Esophagus mucosa (tissue), 1 donor: ENCODE measurements at places on chromosomes 2 and 18. TPM values are rescaled to one million over a fixed set of nuclear protein-coding genes. Genes with fewer than 3 reads are reported as not detected.

DNA sequence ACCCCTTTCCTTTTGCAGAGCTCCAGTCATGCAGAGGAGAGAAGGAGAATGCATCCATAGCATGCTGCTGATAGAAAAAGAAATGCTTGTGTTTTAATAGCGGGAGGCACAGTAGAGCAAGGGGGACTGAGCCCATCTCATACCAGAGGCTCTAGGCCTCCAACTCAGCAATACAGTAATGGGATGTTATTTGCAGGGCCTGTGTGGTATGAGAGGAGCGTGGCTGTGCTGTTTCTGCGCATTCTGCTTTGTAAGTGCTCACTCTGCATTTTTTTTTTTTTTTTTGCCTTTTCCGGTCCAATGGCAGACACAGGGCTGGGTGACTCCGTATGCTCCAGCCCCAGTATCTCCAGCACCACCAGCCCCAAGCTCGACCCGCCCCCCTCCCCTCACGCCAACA is 200.0 kb downstream of the GBX2 start:
- ATAC-seq: no peak

- ATAC-seq: peak; percentile 49
Measured at GRCh38 chr2:241217320-241218031, 29.0 kb downstream of the ANO7 start.

Gene IRS1
- 13.9 TPM for total RNA-seq

- no peak for ATAC-seq
Measured at GRCh38 chr2:157787364-157787938, 88.7 kb downstream of the ACVR1 start.

DNA sequence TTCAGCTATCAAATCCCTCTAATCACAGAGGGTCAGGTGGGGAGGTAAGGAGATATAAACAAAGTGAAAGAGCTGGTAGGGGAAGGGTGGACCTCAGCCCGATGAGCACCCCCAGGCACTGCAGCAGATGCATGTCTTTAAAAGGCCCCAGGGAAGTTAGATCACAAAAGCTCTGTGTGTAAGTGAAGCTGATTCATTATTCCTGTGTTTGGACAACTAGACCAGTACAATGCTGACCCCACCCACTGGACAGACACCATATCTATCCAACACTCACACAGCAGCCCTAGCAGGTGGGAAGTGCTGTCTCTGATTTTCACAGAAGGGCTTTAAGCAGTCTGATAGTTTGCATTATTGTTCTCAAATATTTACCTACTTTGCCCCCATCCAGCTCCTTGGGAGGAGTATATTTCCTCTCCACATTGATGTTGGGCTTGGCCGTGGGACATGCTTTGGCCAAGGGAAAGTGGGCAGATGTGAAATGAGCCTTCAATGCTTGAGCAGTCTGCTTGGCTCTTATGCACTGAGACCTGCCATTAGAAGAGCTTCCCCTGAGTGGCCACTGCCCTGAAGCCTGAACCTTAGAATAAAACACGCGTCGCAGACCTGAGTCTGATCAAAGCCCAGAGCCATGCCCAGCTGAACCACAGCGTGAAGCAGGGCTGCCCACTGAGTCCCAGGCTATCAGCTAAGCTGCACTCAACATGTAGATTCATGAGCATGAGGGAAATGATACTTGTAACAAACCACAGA is 111.4 kb downstream of the COPS8 start:
- no peak for ATAC-seq

Gene CXCR1
- 0.72 TPM for total RNA-seq

Gene OXER1
- 0.40 TPM for total RNA-seq

- ATAC-seq: no peak
Measured at GRCh38 chr2:26653207-26654060, 12.3 kb upstream of the CIB4 start.

Gene G6PC2
- not detected for total RNA-seq

DNA sequence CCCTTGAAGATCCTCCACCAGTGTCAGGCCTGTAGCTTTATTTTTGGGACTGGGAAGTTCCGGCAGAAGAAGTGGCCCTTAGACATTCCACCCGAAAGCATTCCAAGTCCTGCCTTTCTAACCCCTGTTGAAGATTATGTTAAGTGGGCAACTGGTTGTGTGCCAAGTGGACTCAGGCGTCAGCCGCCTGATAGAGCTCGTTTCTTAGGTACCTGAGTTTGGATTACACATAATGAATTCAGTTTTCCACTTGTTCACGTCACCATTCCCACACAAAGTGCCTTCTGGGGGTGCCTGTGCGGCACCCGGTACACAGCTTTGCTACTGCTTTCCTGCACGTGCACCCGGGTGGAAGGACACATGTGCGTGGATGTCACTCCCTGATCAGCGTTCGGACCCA is 156.5 kb downstream of the PTGR3 start:
- no peak for ATAC-seq

DNA sequence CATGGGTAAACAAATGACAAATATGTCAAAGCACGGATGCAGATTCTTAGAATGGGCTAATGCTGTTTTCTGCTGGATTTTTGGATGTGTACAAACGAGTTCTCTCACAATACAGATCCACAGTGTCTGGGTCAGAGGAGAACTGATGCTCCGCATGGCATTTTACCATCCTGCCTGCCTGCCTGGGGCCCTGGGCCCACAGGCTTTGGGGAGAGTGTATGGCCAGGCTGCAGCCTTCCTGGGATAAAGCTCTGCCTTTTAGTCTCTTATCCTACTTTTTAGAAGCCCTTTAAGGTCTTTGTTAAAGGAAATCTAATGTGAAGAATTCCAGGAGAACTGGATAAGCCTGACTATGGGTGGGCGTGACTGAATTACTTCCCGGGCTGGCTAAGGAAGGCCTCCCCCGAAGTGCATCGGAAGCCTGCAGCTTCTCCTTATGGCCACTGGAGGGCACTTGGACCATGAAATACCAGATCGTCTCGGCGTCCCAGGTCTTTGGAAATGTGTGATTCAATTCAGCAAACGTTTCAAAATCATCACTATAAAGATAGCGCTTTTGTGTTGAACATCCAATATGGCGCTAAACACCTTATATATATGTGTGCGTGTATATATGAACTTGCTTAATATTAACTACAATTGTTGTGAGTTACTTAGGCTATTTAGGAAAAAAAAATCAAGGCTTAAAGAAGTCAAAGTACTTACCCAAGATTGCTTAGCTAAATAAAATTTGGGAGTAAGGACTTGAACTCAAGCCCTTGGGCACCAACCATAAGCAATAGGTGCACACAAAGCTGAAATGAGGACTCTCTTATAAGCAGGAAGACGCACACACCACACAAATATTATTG is 15.2 kb upstream of the DNPEP start:
- peak; percentile 71 for ATAC-seq

DNA sequence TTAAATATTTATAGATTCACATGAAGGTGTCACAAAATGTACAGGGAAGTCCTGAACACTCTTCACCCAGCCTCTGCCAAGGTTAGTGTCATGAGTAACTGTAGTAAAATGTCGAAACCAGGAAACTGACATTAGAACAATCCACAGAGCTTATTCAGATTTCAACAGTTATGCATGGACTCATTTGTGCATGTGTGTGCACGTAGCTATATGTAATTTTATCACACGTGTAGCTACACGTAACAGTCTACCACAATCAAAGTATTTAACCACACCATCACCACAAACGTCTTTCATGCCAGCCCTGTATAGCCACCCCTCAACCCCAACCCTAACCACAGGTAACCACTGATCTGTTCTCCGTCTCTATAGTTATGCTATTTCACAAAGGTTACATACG is 211.7 kb upstream of the REV1 start:
- ATAC-seq: peak; percentile 95

DNA sequence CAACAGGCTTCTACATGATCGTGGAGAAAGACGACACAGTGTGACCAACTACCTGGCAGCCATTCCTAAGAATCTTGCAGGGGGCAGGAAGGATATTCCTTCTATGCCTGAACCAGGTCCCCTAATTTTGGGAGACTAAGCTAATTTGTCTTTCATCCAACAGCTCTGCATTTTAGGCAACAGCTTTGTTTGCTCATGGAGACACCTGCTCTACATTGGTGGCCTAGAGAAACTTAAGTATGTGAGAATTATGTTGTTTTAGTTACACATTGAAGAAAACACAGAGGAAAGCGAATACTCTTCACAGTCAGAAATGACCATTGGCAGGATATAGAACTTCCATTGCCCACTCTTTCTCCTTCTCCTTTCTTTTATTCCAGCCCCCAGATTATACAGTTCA is 75.2 kb downstream of the ASXL3 start:
- ATAC-seq: no peak

Gene UGT1A4
- total RNA-seq: 0.80 TPM

GRCh38 chr2:84115173-84115857 is 343.8 kb downstream of the SUCLG1 start:
- ATAC-seq: no peak

Gene IL1R1
- 19.1 TPM for total RNA-seq

Gene DAPL1
- 179 TPM for total RNA-seq

Gene ASB1
- 12.3 TPM for total RNA-seq

Gene GALR1
- not detected for total RNA-seq

DNA sequence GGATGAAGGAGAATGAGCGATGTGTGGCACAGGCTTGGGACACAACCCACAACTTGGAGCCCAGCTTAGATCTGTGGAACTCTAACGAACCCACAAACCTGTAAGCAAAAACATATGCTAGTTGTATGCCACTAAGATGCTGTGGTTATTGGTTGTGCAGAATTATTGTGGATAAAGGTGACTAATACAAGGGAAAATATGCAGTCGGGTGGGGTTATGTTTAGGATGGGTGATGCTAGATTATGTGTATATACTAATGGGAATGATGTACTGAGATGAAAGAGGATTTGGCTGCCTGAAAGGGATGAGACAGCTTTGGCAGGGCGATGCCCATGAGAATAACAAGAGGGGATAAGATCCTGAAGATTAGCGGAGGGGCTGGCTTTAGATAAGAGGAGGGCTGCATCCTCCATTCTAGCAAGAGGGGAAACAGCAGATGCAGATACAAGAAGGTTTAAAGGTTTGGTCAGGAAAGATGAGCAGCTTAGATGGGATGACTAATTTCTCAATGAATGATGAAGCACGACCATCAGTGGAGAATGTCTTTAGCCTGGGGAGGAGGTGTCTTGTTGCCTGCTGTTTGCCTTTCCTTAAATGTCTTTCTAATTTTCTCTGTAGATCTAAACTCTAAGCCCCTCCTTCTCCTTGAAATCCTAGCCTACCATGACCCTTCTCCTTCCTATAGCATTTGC is 49.6 kb downstream of the GALNT14 start:
- no peak for ATAC-seq

Gene MBOAT2
- 108 TPM for total RNA-seq

Gene LOXL3
- 0.52 TPM for total RNA-seq

Gene RNU2-63P
- 5.2 TPM for total RNA-seq

Gene APCDD1
- total RNA-seq: 42.2 TPM

Gene WDR43
- 44.9 TPM for total RNA-seq

Gene GPATCH11
- total RNA-seq: 4.3 TPM

Gene CXCR4
- 3.6 TPM for total RNA-seq

DNA sequence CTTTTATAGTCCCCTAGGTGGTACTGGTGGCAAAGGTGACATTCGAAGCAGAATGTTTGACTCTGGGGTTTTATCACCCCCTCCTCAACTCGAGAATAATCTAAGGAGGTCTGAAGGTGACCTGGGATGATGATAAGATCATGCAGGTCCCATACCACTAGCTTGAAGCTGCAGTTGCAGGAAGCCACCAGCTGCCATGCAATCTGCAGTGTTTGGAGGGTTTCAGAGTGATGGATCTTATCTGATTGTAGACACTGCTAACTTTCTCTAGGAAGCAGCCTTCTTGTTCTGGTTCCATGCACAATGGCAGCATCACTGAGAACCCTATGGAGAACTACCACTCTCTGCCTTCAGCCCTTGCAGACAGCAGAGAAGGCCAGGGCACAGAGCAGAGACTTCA is 59.4 kb upstream of the LRPPRC start:
- no peak for ATAC-seq

- ATAC-seq: no peak
Measured at GRCh38 chr2:98588880-98589431, 19.4 kb downstream of the COA5 start.

DNA sequence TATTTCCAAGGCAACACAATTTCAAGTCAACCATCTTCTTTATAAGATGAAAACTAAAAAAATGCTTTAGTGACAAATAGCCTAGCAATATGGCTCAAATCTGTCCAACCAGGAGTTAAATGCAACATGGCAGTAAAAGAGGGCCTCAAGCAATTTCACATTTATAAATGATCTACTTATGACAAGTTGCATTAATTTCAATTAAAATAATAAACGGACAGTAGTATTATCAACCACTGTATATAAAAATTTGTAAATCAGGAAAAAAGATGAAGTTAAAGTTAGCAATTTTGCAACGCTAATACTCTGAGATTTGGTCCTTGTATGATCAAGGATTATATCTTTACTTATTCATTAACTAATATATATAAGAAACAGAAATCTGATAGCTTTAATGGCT is 19.3 kb downstream of the CCDC88A start:
- no peak for ATAC-seq

DNA sequence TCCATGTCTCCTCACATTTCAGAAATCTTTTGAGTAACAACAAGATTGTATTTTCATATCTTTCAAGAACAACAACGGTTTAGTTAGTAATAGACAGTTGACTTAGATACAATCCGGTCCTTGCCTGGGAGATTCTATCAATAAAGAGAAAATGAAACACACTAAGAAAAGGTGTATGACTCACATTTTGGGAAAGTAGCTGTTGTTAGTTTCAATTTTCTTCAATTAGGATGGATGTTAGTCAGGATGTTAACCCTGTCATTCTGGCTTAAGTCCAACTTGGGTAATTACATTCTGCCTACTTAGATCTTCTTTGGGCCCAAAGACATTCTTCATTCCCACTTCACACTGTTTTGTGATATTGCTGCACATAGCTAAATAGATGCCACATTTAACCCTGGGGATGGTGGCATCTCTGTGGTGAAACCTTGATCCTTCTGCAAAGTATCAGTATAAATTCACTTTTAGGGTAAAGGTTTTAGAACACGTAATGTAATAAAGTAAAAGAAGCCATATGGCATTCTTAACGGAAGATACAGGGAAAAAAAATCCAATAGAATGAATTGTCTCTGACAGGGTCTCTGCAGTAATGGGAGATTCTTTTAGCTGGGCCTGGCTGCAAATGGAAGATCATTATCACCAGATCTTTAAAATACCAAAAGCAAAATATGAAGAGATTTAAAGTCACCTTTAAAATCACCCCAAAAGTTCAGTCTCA is 365.5 kb downstream of the FIGN start:
- no peak for ATAC-seq

GRCh38 chr2:122210898-122211856 is 455.7 kb downstream of the TSN start:
- no peak for ATAC-seq

DNA sequence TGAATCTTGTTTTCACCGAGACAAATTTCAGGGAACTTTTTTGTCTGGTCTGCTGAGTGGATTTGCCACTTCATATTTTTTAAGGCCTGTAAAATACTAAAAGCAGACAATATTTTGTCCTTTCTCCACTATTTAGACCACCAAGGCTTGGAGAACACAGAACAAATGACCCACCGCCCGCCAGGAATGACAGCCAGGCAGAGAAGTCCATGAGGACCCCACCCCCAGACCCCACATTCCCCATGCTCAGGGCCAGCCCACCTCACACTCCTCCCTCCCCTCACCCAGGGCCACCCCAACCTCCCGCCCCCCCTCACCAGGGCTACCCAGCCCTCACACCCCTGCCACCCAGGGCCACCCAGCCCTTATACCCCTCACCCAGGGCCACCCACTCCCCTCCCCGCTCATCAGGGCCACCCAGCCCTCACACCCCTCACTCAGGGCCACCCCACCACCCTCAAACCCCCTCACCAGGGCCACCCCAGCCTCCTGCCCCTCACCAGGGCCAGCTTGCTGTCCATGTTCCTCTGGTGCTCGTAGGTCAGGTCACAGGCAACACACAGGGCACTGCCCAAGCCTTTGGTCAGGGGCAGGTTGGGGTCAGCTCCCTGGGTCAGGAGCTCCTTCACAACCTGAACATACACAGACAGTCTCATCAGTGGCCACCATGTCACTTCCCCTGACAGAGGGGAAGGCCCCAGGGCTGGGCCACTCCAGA is 50.6 kb downstream of the ANKMY1 start:
- ATAC-seq: peak; percentile 8
